ENCODE measurements at places on chromosomes 7 and 10.
A peak's percentile ranks its signal among the peaks of the same experiment; 100 is the strongest.

- no peak for DNase-seq
- no peaks in the 10 kb centered on the region for H3K4me1 ChIP-seq
- no peaks in the 10 kb centered on the region for H3K36me3 ChIP-seq
- H3K27me3 ChIP-seq = no peaks in the 10 kb centered on the region
- no peak overlapping the region for H3K4me3 ChIP-seq
Measured at GRCh38 chr7:45178241-45179225, 20.9 kb downstream of the RAMP3 start.

DNA sequence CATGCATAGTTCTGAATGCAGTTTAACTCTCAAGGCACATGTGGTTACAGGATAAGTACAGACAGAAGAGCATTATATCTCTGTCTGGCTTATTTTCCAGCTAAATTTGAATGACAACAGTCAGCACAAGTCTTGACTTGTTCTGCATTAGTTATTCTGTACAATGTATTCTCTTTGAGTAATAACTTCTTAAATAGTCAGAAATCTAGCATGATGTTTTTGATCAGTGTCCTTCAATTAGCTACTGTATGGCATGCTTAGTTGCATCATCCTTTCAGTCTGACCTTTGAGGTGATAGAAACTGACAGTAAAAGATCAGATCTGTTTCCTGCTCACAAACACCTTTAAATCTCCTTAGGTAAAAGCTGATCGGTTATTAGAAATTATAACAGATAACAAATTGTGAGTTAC, 118.1 kb downstream of the ARL4A start:
- H3K36me3 ChIP-seq = no peaks in the 10 kb centered on the region
- DNase-seq = no peak
- H3K27ac ChIP-seq = no peak overlapping the region
- no peak overlapping the region for H3K4me3 ChIP-seq
- H3K4me1 ChIP-seq = peaks cover 6% of the 10 kb centered on the region
- H3K27me3 ChIP-seq = no peaks in the 10 kb centered on the region

DNA sequence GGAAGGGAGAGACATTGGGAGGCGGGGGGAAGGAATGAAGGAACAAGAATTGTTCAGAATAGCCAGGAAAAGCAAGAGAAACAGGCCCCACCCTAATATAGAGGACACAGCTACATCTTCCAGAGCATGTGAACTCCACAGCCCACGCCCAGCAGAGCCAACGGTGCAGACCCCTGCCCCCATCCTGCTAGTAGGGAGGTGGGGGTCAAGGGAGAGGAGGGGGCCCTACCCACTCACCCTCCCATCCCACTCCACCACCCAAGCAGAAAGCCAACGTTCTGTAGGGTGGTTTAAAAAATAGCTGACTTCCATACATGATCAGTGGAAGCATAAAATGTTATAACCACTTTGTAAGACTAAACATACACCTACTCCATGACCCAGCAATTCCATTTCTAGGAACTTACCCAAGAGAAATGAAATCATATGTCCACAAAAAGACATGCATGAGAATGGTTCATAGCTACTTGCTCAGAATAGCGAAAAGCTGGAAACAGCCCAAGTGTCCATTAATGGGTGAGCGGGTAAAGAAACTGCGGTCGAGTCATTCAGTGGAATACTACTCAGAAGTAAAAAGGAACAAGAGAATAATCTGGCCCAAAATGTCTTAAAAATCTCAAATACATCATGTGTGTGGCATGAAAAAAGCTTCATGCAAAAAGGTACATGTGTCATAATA, 31.8 kb downstream of the CTBP2 start:
- peaks cover 65% of the 10 kb centered on the region for H3K4me1 ChIP-seq
- H3K27ac ChIP-seq = no peak overlapping the region
- DNase-seq = no peak
- no peak overlapping the region for H3K4me3 ChIP-seq
- H3K36me3 ChIP-seq = peaks cover 61% of the 10 kb centered on the region

DNA sequence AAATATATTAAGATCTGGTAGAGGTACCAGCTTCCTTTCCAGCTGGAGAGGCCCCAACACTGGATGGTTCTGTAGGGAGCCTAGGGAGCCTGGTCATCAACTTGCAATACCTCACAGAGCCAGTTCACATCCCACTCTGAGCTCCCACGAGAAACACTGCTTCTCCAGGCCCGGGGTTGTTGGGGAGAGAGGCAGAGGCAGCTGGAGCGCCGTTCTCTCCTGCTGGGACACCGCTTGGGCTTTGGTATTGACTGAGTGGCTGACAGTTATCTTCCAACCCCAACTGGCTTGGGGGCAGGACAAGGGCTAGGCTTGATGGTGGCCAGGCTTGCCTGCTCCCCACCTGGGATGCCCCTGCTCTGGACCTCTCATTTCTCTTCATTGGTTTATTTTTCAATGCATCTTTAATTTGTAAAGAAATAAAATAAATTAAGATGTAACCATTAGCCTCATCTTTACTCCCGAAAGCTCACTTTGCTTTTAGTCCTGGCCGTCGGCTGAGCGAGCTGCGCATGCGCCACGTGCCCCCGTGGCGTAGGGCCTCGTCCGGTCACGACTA, 10.0 kb upstream of the CHCHD1 start:
- no peaks in the 10 kb centered on the region for H3K27me3 ChIP-seq
- peak overlapping the region; percentile 99 for H3K27ac ChIP-seq
- peaks cover 65% of the 10 kb centered on the region for H3K36me3 ChIP-seq

- no peaks in the 10 kb centered on the region for H3K36me3 ChIP-seq
- no peak for DNase-seq
- peaks cover 14% of the 10 kb centered on the region for H3K27me3 ChIP-seq
- peaks cover 13% of the 10 kb centered on the region for H3K4me1 ChIP-seq
Measured at GRCh38 chr10:14326581-14326980, 4.1 kb downstream of the FRMD4A start.

DNA sequence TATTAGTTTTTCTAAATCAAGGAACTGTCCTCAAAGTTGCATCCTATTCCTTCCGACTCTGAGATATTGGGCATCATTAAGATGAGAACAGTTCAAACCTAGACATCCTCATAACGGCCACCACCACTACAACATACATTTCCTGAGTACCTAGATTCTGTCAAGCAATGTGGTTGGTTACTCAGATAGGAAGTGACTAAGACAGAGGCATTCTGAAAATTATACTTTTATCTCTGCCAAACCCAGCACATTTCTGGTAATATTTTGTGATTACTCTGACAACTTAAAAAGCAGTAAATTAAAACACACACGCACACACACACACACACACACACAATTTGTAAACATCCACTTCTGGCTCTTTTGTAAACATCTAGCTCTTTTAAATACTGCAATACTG, 291.2 kb upstream of the MEOX2 start:
- H3K36me3 ChIP-seq = no peaks in the 10 kb centered on the region
- no peaks in the 10 kb centered on the region for H3K4me1 ChIP-seq
- H3K27ac ChIP-seq = no peak overlapping the region
- no peak overlapping the region for H3K4me3 ChIP-seq
- H3K27me3 ChIP-seq = no peaks in the 10 kb centered on the region

DNA sequence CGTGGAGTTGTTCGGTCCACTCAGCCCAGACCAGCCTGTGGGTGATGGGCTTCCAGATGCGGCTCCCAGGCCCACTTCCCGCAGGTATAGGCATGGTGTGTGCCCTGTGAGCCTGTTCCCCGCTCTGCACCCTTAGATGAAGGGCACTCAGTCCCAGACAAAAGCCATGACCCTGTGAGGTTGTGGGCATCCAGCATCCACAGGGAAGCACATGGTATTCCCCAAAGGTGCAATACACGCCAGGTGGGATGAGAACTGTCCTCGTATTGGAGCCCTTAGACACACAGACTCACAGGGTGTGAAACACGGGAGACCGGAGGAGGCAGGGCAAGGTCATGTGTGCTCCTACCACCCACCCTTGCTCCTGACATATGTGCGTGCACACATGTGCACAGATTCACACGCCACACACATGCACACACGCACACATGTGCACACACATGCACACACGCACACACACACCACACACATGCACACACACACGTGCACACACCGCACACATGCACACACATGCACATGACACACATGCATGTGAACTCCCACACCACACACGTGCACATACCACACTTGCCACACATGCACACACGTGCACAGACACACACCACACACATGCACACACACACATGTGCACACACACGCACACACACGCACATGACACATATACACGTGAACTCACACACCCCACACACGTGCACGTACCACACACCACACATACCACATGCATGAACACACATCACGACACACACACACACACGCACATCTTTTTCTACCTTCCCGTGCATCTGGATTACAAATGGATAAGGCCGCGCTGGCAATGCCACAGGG, 319.4 kb downstream of the WDR37 start:
- no peaks in the 10 kb centered on the region for H3K36me3 ChIP-seq
- no peaks in the 10 kb centered on the region for H3K27me3 ChIP-seq
- H3K4me1 ChIP-seq = no peaks in the 10 kb centered on the region
- DNase-seq = no peak

DNA sequence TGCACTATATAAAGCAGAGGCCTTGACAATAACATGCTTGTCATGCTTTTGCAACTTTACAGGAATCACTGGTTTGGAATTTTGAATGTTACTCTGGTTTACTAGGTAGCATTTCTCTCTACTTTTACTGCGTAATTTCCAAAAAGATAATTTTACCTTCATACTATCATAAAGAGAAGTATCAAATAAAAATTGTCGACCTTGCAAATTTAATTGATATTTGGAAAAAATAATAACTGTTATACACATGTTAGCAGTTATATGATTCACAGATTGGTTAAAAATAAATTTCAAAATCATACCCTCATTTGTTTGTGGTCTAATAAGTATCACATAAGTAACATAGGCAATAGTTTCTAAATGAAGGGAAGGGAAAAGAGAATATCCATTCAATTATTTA, 228.5 kb upstream of the CACNA2D1 start:
- no peak for DNase-seq
- no peak overlapping the region for H3K4me3 ChIP-seq
- no peaks in the 10 kb centered on the region for H3K36me3 ChIP-seq
- H3K27ac ChIP-seq = no peak overlapping the region
- no peaks in the 10 kb centered on the region for H3K27me3 ChIP-seq

DNA sequence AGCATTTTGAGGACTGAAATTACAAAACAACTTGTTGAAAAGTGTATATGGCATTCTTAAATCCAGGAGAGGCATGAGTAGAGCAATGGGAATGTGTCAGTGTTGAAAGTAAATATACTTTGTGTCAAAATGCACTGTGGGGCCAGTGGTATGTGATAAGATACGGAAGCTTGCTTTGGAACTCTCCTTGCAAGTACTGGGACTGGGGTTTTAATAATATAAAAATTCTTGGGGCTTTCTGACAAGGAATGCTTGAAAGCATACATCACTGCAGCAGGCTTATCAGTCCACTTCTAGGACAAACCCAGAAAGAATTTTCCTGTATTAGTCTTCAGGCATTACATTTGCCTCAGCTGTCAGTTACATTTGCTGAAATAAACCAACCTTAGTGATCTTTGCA, 472.8 kb upstream of the FZD8 start:
- H3K27ac ChIP-seq = no peak overlapping the region
- peaks cover 44% of the 10 kb centered on the region for H3K4me1 ChIP-seq
- peak; percentile 58 for DNase-seq

DNA sequence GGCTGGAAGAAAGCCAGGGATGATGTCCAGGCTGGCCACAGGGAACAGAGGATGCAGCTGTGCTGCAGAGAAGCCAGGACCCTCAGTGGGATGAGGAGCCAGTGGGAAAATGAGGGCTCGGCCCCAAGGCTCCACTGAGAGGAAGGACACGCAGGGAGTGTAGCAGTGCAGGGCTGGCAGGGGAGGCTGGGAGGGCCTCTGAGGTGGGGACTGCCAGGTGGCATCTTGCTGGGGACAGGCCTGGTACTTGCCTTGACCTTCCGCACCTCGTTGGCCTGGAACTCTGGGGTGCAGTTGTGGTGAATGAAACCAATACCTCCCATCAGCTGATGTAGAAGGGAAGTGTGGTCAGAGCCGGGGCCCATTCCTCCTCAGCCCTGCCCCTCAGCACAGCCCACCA, 9.2 kb downstream of the IMPDH1 start:
- no peak overlapping the region for H3K27ac ChIP-seq
- H3K27me3 ChIP-seq = no peaks in the 10 kb centered on the region
- peaks cover 25% of the 10 kb centered on the region for H3K4me1 ChIP-seq
- H3K4me3 ChIP-seq = no peak overlapping the region

GRCh38 chr10:101615525-101616116, 27.5 kb downstream of the DPCD start:
- no peak overlapping the region for H3K4me3 ChIP-seq
- peaks cover 80% of the 10 kb centered on the region for H3K36me3 ChIP-seq
- DNase-seq = no peak
- no peaks in the 10 kb centered on the region for H3K4me1 ChIP-seq
- no peaks in the 10 kb centered on the region for H3K27me3 ChIP-seq

DNA sequence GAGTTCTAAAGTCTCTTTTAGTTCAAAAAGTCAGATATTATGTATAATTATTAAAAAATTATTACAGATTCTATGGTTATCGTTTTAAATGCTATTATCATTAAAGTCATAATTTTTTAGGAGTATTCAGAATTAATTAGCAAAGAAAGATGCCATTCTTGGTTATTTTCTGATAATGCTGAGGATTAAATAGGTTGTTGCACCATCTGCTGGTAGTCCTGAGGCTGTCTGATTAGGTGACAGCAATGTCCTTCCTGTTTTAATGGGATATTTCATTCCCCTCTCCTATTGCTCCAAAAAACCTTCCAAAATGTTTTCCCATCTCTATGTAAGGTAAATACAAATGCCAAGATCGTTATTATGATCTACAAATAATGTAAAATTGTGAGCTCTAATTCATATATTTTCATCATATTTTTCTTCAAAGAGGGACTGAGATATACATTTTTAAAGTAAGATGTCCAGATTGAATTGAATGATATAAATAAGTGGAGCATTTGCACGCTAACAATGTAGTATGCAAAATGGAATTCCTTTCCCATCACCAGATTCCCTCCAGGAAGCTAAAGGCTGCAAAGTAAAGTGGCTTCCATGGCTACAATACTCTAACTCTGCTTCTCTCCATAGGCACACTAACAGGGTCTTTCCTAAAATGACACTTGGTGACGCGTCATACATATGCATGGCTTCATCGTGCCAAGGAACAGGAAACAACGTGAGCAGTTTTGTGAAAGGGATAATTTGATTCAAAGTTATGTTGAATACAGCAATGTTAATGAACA, 58.8 kb upstream of the AKR1E2 start:
- no peaks in the 10 kb centered on the region for H3K27me3 ChIP-seq
- no peak overlapping the region for H3K27ac ChIP-seq
- H3K36me3 ChIP-seq = no peaks in the 10 kb centered on the region
- DNase-seq = peak; percentile 74
- no peaks in the 10 kb centered on the region for H3K4me1 ChIP-seq
- no peak overlapping the region for H3K4me3 ChIP-seq

GRCh38 chr10:101237982-101238731, 8.9 kb upstream of the LBX1 start:
- no peak for DNase-seq
- H3K27ac ChIP-seq = no peak overlapping the region
- H3K4me1 ChIP-seq = peaks cover 14% of the 10 kb centered on the region
- peaks cover 34% of the 10 kb centered on the region for H3K27me3 ChIP-seq
- H3K4me3 ChIP-seq = no peak overlapping the region
- H3K36me3 ChIP-seq = no peaks in the 10 kb centered on the region

Data from stomach (tissue), 19 donors.